ENCODE measurements at places on chromosomes 16 and 17.
A peak's percentile ranks its signal among the peaks of the same experiment; 100 is the strongest.

GRCh38 chr17:2024572-2025219 is 438 bp downstream of the RTN4RL1 start:
- no peak for DNase-seq

- DNase-seq, result peak; percentile 32
Measured at GRCh38 chr17:10875984-10876555, 38.2 kb upstream of the PIRT start.

- DNase-seq, result no peak
Measured at GRCh38 chr17:2889256-2889655, 93.0 kb downstream of the RAP1GAP2 start.

DNA sequence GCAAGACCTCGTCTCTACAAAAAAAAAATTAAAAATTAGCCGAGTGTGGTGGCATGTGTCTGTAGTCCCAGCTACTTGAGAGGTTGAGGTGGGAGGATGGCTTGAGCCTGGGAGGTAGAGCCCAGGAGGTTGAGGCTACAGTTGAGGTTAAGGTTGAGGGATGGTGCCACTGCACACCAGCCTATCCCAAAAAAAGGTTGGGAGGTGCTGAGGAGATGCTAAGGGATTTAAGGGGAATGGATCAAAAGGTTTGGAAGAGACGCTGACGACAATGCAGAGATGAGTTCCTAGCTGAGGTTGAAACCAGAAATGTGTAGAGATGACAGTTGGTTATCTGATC is 4.7 kb upstream of the NSMCE1 start:
- DNase-seq, result no peak

GRCh38 chr16:69532641-69533455 is 32.9 kb upstream of the NFAT5 start:
- no peak for DNase-seq

DNA sequence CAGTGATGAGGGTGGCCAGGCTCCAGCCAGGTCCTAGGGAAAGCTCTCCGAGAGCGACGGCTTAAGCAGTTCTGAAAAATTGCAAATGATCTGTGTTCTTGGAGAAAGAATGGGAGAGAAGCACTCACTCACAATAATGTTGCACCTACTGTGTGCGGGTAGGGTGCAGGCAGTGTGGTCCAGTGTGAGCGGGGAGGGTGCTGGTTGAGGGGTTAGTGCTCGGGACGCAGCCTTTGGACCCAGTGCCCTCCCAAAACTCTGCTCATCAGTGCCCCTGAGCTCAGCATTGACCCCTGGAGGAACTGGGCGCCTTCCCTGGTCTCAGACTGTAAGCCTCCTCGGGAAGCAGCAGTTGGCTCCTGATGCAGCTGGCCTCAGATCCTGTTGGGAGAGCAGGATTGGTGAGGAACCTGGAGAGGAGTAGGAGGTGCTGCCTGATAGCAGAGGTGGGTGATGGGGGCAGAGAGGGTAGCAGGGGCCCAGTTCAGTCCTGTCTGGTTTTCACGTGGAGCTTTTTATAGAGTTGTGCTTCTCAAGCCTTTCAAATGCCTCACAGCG is 23.6 kb upstream of the ZNF750 start:
- no peak for DNase-seq

DNA sequence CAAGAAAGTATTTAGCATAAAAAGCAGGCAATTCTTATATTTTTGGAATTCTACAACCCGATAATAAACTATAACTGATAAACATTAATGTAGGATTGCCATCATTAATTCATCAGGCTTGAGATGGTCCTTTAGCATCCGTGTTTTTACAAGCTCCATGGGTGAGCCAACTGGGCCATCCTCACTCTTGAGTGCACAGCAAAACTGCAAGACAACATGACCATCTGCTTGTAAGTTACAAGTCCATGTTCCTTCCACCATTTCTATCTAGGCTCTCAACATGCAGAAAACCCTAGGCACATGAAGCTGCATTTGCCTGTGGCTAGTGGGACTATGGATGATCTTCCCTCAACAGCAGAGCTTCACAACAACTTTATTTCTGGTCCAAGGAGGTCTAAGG is 40.1 kb downstream of the ADAMTS18 start:
- no peak for DNase-seq

DNA sequence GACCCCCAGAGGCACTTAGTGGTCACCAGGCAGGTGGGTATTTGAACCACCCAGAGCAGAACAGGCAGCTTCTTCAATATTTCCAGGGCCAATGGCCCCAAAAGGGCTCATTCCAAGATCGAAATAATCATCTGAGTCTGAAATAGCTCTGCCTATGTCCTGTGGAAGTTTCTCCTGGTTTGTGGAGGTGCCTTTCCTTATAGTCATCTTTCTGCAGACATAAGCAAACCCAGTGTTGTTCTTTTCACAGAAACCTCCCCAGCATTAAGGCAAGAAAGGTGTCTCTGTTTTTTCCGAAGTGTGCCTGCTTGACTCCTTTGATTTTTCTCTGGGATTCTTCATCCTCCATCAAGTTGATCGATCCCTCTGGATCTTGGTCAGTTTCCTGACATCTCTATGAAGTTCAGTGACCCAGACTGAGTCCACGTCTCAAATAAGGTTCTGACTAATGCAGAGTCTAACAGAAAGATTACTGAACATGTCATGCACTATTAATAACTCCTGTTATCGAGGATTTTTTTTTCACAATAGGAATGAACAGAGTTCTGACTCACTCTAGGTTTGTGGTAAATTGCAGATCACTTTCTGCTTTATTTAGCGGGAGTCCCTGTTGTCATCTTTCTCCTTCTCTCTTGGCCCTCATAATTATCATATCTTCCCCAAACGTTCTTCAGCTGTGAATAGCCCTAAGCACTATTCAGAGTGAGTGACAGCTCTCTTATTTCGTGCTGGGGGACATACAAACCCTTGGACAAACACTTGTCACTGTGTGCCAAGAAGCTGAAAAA is 1.5 kb downstream of the LRRC3C start:
- DNase-seq, result no peak

DNA sequence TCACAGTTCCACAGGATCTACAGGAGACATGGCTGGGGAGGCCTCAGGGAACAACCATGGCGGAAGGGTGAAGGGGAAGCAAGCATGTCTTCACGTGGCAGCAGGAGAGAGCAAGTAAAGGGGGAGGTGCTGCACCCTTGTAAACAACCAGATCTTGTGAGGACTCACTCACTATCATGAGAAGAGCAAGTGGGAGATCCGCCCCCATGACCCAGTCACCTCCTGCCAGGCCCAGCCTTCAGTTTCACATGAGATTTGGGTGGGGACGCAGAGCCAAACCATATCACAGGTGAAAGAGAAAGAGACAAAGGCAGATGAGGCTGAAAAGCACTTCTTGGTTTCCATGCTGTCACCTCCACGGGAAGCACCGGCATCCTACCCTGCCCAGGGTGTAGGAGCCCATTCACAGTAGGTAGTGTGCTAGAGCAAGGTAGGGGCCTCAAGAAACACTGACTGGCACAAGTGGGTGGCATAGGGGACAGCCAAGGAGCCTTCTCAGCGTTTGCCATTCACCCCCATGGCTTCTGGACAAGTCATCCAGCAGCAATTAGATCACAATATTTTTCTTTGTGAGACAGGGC is 6.6 kb downstream of the NARF start:
- DNase-seq, result no peak

DNA sequence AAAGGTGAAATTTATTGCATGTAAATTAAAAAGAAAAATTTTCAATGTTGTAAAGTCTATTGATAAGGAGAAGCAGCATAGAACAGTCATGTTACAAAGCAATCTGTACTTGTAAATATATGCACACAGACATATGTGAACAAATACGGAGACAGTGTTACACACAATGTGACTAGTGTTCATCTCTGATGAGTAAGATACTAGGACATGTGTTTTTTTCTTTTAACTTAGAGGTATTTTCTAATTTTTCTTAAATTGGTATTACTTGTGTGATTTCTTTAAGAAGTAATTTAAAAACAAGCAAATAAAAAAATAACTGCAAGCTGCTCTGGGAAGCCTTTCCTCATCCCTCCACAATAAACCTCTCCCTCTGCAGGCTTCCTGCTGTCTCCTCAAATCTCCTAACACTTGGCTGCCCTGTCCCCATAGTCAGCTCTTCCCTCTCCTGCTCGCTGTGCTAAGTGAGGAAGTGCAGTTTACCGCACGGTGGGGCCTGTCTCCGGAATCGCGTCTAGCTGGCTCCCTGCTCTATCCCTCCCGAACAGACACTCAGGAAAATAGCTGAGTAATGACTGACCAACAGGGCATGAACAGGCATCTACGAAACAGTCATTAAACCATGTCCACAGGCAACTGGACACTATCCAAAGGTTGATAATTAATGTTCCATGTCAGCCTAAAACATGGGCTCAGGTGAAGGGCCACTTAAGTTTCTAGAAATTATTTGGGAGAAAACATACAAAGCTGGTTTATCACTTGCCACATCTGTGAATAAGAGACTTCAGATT is 35.9 kb downstream of the CMTM4 start:
- peak; percentile 91 for DNase-seq

GRCh38 chr16:27759301-27759871 is 209.4 kb downstream of the KATNIP start:
- DNase-seq, result no peak

Data from NCI-H460 (cell line).